ENCODE measurements at places on chromosomes 11 and 22.

DNA sequence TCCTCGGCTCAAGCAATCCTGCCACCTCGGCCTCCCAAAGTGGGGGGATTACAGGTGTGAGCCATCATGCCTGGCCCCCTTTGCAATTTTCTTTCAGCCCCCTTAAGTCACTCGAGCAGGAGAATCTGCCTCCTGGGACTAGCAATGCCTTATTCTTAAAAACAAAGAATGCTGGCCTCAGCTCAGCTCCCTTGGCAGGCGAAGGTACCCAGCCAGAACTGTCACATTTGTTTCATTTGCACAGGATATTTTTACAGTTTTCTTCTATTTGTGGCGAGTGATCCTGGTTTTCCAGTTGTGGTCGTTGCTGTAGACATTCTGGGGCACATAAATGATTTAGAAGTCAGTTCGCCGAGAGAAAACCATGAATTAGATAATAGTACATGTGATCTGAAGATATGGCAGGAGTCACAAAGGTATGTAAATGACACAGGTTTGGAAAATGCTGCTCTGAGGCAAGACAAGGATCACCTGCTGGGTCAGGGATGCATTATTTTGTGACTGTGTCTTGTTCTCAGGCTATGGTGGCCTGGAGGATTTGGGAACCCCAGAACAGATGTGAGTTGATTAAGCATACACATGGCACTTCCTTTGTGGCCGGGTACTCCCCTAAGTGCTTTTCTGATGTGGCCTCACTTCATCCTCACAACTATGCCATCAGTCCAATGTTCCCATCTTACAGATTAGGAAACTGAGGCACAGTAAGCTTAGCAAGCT, 51.2 kb upstream of the SLC22A12 start:
- DNase-seq = no peak

- peak; percentile 33 for DNase-seq
These were observed 34.7 kb upstream of the SEPTIN5 start for GRCh38 chr22:19679522-19680101.

- DNase-seq = no peak
These were observed 188.0 kb upstream of the NCAM1 start for GRCh38 chr11:112773264-112773663.

DNA sequence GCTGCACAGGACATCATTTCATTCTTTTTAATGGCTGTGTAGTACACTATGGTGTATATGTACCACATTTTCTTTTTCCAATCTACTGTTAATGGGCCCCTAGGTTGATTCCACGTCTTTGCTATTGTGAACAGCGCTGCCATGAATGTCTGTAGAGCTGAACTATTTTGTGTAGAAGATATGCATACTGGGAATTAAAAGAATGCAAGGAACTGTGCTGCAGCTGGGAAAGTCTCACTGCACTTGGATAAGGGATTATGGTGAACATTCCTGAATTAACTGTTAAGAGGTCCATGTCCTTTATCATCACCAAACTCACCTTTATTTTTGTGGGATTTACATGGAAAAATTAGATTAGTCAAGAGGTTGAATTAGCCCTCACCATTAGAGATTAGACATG, 224.7 kb downstream of the SNX19 start:
- DNase-seq = no peak

DNA sequence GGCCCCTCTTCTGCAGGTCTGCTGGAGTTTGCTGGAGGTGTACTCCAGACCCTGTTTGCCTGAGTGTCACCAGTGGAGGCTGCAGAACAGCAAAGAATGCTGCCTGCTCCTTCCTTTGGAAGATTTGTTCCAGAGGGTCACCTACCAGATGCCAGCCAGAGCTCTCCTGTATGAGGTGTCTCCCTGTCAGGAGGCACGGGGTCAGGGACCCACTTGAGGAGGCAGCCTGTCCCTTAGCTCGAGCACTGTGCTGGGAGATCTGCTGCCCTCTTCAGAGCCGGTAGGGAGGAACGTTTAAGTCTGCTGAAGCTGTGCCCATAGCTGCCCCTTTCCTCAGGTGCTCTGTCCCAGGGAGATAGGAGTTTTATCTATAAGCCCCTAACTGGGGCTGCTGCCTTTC, 207.9 kb downstream of the FAT3 start:
- no peak for DNase-seq

DNA sequence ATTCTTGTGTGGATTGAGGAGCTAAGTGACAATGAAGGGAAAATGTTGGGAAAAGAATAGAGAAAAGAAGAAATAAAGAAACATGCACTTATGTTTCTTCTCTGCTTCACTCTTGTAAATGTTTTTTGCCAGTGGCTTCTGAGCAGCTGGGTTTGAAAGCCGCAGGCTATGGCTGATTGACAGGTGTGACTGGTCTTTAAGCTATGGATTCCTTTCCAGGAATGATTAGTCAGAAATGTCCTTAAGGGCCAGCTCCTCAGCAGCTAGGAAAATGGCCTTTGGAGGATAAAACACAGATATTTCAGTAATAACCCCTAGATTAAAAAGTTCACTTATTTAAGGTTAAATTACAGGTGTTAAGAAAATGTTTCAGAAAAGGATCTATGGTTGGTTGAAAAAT, 6.5 kb upstream of the USP28 start:
- DNase-seq = no peak

- DNase-seq = no peak
These were observed 38.2 kb downstream of the ADAMTS8 start for GRCh38 chr11:130390071-130390758.

DNA sequence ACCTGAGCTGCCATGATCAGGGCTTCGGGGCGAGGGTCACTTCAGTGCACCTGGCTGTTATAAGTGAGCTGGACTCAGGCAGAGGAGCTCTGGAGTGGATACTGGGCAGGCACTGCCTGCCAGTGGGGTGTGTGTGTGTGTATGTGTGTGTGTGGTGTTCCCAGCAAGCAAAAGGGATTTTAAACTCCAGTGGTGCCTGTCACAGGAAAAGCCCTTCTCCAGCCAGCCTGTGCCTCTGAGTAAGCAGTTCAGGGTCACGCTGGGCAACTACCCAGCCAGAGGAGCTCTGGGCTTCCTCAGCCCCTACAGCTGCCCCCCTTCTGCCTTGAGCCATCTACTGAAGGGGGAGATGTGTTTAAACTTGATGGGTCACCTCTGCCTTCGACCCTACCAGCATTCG, 109.0 kb downstream of the OSBP2 start:
- no peak for DNase-seq

- no peak for DNase-seq
These were observed 14.1 kb downstream of the DCPS start for GRCh38 chr11:126317756-126318573.

DNA sequence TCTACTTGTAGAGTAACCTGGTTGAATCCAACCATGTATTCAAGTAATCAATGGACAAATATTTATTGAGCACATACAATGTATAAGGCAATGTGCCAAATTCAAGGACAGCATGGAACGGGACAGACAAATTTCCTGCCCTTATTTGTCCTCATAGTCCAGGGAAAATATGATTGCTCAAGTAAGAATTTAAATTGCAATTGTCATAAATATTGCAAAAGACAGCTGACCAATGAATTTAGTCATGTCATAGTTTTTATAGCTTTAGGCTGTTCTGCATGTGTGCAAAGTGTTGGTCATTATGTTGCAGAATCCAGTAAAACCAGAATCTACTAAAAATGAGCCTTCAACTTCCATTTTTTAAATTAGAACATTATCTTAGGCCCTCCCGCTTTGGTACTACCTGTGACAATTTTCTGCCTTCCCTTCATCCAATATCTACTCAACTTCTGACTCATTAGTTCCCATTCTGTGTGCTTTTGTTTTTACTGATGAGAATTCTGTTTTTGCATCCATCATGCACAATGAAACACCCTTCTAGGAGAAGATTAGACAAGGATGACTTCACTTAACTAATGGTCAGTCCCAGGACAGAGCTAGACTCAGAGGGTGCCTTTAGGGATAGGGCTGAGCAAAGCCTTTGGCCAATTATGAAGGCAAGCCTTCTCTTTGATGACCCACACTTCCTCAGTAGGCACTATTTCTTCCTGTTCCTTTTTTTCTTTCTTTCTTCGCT, 45.8 kb upstream of the FIBIN start:
- DNase-seq = no peak

- DNase-seq = no peak
These were observed 14.9 kb upstream of the SEC14L3 start for GRCh38 chr22:30486661-30487115.

- no peak for DNase-seq
These were observed 65.3 kb downstream of the PRDM11 start for GRCh38 chr11:45211732-45212131.

DNA sequence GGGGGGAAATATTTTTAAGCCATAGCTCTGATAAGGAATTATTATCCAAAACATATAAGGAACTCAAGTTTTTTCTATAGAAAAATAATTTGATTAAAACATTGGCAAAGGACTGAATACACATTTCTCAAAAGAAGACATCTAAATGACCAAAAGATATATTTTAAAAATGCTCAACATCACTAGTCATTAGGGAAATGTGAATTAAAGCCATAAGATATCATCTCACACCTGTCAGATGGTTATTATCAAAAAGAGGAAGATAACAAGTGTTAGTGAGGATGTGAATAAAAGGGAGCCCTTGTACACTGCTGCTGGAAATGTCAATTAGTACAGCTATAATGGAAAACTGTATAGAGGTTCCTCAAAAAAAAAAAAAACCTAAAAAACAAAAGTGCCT, 425.0 kb downstream of the DYNC2H1 start:
- no peak for DNase-seq

DNA sequence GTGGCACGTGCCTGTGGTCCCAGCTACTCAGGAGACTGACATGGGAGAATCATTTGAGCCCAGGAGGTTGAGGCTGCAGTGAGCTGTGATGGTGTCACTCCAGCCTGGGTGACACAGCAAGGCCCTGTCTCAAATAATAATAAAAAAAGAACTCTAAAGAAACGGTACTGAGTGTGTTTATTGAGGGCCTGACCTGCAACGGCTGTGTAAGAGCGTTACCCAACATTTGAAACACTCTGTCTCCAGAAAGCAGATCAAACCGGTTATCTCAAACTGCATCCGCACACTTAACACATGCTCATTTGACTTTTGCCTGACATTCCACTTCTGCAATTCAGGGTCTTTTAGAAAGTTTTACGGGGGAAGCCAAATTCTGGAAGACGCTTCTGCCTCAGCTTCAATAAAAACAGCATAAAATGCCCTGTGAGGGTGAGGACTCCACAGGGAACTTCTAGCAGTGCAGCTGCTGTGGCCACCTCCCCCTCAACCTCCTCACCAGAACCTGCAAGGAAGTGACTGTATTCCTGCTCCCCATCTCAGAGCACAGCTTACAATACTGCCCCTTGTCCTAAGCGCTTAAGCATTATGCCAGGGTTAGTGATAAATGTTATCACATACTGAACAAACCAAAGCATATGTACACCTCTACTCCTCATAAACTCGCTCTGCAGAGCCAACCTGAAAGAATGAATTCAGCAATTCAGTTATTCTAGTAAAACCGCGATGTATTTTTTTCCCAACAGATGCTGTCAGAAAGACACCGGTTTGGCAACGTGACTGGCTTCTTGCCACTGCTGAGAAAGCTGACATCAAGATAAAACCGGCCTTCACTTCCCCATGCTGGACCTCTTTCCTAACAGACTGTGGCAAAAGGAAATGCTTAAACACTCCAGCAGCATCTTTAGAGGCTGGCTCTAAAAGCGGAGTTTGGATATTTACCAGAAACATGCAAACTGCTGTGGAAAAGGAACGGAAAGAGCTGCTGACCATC, 52.2 kb downstream of the PRDM10 start:
- DNase-seq = no peak

- no peak for DNase-seq
These were observed 21.4 kb upstream of the FLRT1 start for GRCh38 chr11:64014356-64014755.

- no peak for DNase-seq
These were observed 89.3 kb downstream of the PRR5L start for GRCh38 chr11:36385121-36385970.

DNA sequence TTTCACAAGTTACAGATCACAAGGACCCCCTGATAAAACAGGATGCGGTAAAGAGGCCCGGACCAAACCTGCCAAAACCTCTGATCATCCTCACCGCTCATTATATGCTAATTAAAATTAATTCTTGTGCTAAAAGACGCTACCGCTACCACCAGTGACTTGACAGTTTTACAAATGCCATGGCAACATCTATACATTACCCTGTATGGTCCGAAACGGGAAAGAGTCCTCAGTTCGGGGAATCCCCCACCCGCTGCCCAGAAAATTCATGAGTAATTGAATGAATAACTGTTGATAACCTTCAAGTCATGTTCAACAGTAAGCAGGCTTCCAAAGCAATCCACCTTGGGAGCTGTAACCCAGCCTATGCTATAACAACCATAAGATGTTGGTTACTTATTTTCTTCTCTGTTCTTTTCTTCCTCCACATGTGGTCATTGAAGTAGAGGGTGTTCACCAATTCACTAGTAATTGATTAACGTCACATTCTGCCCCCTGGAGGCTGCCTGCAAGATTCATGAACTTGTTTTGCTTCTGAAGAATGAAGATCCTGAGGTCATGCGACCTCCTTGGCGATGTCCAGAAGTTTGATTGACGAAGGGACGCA, 20.6 kb downstream of the APOBEC3H start:
- DNase-seq = peak; percentile 48

GRCh38 chr11:62857541-62857982, 18.2 kb upstream of the WDR74 start:
- no peak for DNase-seq

DNA sequence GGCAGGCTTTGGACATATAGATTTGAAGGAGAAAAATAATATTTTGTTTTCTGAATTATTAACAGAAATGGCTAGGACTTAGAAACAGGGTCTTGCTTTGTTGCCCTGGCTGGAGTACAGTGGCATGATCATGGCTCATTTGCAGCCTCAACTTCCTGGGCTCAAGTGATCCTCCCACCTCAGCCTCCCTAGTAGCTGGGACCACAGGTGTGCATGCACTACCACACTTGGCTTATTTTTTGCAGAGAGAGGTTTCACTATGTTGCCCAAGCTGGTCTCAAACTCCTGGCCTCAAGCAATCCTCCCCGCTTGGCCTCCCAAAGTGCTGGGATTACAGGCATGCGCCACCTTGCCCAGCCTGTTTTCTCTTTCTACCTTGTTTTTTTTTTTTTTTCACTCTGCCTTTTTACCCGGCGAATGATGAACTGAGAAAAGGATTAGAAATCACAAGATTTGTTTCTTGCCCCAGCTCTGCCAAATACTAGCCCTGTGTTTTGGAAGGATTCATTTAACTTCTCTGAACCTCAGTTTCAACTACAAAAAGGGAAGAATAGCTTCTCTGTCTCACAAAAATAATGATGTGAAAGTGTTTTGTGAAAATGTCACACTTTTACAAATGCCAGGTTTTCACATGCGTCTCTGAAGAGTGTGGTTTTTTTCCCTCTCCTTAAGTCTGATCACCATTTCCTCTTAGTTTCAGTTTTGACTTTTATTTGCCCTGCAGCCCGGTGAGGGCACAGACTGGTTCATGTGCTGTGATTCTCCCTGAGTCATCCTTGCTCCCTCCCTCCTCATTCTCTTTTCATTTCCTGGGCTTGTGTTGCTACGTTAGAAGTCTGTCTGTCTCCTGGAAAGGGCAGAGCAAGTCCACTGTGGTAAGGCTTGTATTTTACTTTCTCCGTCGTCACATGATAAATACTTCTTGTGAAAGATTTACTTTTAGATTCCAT, 67.7 kb downstream of the BCL2L13 start:
- no peak for DNase-seq

- no peak for DNase-seq
These were observed 994.0 kb upstream of the FAT3 start for GRCh38 chr11:91230647-91231046.

All from activated CD8-positive, alpha-beta memory T cell treated with anti-CD3 and anti-CD28 coated beads for 1 hour (primary cell).